ENCODE measurements at places on chromosomes 3 and 15.

DNA sequence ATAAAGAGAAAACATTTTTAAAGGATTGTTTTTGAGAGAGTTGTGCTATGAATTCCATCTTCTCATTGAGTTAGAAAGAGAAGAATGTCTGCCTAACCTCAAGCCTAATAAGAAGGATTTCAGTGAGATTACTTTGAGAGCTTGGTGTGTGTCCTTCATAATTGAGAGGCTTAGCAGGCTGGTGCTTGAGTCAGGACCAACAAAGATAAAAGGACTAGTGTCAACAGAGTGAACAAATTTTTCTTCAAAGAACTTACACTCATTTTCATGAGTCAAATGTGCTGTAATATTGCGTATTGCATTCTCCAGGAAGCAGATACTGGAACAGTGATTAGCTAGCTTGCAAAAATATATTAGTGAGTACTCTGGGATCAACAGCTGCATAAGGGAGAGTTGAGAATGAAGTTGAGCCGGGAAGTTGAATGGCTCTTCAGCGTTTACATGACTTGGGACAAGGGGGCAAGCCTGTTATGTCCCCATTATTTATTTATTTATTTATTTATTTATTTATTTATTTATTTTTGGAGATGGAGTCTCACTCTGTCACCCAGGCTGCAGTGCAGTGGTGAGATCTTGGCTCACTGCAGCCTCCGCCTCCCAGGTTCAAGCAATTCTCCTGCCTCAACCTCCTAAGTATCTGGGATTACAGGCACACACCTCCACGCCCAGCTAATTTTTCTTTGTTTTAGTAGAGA lies 37.5 kb upstream of the SLITRK3 start:
- no peak for DNase-seq

GRCh38 chr3:12436514-12437220 lies 47.6 kb upstream of the TSEN2 start:
- no peak for DNase-seq

DNA sequence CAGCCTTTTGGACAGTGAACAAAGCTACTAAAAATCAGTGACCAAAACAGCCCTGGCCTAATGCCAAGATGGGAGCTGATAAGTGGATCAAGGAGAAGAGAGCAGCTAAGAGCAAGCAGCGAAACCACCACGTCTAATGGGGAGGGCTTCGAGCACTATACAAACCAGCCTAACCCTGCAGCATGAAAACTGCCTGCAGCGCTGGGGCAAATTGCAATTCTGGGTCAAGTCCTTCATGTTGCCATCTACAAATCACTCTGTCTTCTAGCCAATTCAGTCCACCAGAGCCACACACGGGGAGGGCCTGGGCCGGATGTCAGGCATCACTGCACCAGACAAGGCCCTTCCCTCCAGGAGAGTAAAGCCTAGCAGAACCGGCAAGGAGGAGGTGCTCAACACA lies 30.5 kb upstream of the SPATA12 start:
- no peak for DNase-seq

DNA sequence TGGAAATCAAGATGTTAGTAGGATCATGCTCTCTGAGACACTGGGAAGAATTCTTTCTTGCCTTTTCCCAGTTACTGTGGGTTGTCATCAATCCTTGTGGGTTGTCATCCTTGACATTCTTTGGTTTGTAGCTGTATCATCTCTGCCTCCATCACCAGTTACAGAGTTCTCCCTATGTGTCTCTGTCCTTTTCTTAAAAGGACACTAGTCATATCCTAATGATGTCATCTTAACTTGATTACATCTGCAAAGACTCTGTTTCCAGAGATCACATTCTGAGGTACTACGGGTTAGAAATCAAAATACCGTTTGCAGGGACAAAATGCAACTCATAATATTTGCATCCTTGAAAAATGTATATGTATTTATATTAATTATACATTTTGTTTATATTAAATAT lies 500.4 kb downstream of the ZBBX start:
- DNase-seq, result no peak

GRCh38 chr3:62558549-62559112 lies 185.3 kb upstream of the FEZF2 start:
- no peak for DNase-seq

GRCh38 chr3:131036200-131036816 lies 9.6 kb downstream of the NEK11 start:
- no peak for DNase-seq

DNA sequence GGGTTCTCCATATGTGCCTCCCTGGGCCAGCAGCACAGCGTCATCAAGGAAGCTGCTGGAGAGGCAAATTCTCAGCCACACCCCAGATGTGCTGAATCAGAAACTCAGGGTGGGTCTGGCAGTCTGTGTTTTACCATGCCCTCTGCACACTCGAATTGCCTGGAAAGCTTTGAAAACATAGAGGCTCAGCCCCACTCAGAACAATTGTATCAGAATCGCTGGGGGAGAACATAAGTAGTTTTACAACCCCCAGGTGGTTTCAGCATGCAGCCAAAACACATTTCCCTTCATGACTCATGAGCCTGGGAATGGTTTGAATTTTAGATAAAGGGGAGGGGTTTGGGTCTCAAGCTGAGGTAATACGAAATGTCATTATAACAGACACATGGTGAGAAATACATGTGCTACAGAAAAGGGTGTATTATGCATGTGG lies 9.6 kb downstream of the TGM4 start:
- no peak for DNase-seq

- no peak for DNase-seq
Observed at GRCh38 chr3:76010252-76010651, 224.9 kb upstream of the ZNF717 start.

DNA sequence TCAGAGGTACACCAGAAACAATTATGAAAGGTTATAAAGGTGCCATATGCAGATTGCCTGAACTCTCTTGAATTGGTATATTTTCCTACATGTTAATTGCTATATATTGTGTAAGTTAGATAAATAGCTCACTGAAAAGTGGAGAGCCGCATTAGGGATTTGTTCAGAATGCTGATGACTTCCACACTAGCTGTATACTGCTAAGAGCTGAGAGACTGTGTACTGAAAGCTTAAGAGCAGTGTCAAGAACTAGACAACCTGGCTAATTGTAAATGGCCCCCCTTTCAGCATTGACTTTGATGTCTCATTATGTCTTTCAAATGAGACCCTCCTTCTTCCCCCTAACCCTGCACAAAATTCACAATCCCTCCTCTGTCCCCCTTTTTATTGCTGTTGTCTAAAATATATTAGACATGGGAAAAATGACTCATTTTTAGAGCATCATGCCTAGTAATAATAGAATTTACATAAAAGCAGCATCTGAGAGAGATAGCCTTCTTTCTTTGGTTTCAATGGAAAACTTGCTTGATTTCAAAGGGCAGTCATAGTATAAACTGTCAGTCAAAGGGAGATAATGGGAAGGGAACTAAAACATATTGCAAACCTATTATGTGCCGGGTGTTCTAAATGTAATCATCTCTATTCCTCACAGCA lies 34.7 kb upstream of the GREM1 start:
- DNase-seq, result no peak

DNA sequence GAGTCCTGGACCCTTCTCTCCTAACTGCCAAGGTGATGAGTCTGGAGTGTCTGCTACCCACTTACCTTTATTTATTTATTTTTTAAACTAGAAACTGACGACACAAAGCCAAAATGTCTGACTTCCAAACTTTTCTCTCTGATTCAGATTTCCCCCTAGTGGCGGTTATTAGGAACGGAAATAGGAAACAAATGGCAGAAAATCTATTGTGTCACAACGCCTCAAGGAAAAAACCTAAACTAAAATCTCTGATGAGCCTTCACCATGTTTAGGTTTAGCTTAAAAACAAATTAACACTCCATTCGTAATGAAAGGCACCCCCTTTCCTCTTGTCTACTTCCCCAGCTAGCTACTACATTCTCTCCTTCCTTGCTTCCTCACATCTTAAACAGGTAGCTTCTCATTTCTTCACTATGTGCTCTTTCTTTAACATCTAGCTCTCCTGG lies 94.0 kb upstream of the MEX3B start:
- no peak for DNase-seq

DNA sequence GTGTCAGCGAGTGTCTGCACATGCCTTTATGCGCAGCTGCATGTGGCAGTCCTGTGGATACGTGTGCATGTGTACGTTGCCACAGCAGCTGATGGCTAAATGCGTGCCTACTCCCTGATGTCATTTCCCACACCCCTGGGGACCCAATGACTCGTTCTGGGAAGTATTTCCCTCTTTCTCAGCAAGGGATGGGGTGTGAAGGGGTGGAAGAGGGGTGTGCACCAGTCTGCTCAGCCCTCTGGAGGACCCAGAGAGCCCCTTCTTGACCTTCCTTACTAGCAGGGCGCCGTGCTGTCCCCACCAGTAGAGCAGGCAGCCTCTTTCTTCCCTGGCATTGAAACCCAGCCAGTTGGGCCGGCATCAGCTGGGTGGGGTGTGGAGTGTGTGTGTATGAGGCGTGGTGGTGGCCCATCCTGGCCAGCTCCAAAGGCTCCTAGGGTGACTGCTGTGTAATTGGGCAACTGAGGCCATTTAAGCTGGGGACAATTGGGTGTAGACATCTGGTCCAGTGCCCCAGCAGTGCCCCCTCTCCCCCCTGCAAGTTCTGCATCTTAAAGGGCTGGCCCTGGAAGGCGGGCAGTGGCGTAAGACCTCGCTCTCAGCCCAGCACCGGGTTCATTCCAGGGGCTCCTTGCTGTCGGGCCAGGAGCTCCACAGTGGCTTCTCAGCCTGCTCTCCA lies 19.2 kb downstream of the SNX33 start:
- DNase-seq, result peak; percentile 57

- no peak for DNase-seq
Observed at GRCh38 chr15:81531109-81531592, 157.1 kb upstream of the TMC3 start.

DNA sequence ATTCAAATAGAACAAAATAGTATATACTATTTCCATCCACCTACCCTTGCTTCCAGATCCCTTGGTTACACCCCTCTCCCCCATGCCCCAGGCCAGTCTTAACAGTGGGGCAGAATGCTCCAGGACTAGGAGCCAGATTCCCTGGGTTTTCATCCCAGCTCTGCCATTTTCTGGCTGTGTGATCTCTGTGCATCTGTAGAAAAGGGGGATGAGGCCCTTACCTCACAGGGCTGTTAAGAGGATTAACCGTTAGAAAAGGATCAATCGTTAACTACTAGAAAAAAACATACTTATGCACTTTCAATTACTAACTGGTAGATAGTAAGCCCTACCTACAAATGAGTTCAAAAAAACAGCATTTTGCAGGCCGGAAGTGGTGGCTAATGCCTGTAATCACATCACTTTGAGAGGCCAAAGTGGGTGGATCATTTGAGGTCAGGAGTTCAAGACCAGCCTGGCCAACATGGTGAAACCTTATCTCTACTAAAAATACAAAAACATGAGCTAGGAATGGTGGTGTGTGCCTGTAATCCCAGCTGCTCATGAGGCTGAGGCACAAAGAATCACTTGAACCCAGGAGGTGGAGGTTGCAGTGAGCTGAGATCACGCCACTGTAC lies 11.7 kb downstream of the EBLN2 start:
- DNase-seq, result no peak

DNA sequence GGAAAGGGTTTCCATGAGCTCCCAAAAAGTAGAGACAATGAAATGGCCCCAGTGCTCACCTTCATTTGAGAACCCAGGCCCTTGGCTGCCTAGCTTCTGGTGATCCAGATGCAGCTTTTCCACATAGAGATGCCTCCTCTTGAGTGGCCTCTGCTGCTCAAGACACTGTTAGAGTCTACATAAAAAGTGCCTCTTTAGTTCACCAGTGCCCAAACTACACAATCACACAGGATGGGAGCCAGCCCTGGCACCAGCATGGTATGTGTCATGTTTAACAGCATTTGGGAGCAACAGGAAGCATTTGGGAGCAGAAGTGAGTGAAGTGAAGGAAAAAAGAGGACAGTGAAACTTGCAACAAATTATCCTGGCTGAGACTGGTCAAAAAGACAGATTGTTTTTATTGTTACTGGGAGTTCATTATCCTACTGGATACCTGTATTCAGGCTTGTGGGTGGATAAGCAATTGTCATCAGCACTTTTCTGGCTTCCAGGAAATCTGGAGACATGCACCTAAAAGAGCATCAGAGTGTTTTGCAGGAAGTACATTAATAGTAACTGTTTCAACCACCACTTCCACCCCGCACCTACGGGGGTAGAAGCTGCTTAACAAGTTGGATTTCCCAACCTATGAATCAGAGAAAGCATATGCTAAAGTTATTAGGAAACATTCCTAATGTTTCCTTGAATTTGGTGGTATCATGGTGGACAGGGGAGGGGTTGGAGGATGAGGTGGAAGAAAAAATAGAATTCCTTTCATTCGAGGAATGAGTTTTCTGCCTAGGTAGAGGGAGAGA lies 416.2 kb downstream of the IGSF11 start:
- no peak for DNase-seq

- no peak for DNase-seq
Observed at GRCh38 chr15:94086341-94086740, 145.0 kb upstream of the MCTP2 start.

GRCh38 chr3:54165865-54166264 lies 43.5 kb downstream of the CACNA2D3 start:
- DNase-seq, result no peak

DNA sequence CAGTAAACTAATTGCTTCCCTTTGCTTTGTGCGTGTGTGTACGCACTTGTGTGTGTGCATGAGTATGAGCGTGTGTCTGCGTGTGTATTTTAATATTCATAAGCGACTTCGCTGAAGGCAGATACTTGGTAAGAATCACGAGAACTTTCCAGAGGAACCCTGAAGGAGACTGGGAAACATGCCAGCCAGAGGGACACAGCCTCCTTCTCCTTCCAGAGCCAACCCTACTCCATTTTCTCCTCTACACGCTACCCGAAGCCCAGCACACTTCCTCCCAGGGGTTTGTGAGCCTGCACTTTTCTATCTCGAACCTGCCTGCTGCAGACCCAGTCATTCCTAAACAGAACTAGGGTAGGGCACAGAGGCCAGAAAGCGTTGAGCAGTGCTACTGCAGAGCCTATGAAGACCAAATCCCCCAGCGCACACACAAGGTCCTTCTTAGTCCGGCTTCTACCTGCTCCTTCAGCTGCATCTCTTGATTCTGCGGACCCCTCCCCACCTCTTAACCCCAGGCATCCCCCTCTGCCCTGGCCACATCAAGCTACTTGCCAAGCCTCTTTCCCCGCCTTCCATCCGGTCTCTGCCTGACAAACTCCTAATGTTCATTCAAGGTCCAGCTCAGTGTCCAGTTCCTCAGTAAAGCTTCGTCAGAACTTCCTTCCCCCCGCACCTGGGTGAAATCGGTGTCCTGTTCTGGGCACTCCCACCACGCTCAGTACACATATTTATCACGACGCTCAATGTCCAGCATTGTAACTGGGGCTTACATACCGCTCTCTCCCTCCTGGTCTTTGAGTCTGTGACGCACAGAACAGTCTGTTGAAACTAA lies 191.8 kb downstream of the FAM43A start:
- DNase-seq, result no peak

- DNase-seq, result no peak
Observed at GRCh38 chr15:67762610-67763368, 62.5 kb upstream of the SKOR1 start.

GRCh38 chr15:59138243-59138642 lies 33.3 kb downstream of the CCNB2 start:
- DNase-seq, result peak; percentile 48

- DNase-seq, result no peak
Observed at GRCh38 chr3:59695860-59696259, 646.0 kb upstream of the CFAP20DC start.

Measured in left ventricle myocardium superior (tissue), 1 donor.